NCI-H460 (cell line): ENCODE measurements at places on chromosomes 6 and 20. TPM values are rescaled to one million over a fixed set of nuclear protein-coding genes. Genes with fewer than 3 reads are reported as not detected.

The DYNLT1 gene
- 55.7 and 66.9 TPM in 2 replicates for total RNA-seq

DNA sequence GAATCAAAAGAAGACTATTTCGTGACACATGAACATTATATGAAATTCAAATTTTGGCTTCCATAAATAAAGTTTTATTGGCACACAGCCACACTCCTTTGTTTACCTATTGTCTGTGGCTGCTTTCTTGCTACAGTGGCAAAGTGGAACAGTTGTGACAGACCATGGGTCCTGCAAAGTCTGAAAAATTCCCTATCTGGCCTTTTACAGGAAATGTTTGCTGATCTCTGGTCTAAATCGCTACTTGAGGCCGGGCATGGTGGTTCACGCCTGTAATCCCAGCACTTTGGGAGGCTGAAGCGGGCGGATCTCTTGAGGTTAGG lies 23.1 kb upstream of the PREX1 start:
- no peak for DNase-seq

DNA sequence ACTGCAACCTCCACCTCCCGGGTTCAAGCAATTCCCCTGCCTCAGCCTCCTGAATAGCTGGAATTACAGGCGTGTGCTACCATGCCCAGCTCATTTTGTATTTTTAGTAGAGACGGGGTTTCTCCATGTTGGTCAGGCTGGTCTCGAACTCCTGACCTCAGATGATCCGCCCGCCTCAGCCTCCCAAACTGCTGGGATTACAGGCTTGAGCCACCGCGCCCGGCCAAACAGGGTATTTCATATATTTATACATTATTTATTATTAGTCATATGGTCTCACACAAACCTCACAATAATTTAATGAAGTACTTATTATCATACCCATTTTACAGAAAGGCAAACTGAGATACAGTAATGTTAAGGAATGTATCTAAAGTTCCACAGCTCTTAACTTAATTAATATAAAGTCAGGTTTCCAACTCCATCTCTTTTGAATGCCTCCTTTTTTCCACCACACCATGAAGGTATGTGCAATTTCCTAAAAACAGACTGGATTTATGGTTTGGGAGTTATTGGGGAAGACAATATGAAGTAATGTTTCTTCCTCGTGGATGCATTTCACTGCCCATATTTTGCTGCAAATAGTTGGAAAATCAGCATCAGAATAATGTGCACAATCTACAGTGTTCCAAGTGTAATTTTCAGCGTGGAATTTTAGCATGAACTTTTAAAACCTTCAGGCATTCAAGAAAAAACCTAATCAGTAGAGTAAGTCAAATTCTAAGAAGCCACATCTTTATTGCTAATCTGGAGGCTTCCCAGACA lies 65.7 kb downstream of the ZMYND8 start:
- no peak for DNase-seq

DNA sequence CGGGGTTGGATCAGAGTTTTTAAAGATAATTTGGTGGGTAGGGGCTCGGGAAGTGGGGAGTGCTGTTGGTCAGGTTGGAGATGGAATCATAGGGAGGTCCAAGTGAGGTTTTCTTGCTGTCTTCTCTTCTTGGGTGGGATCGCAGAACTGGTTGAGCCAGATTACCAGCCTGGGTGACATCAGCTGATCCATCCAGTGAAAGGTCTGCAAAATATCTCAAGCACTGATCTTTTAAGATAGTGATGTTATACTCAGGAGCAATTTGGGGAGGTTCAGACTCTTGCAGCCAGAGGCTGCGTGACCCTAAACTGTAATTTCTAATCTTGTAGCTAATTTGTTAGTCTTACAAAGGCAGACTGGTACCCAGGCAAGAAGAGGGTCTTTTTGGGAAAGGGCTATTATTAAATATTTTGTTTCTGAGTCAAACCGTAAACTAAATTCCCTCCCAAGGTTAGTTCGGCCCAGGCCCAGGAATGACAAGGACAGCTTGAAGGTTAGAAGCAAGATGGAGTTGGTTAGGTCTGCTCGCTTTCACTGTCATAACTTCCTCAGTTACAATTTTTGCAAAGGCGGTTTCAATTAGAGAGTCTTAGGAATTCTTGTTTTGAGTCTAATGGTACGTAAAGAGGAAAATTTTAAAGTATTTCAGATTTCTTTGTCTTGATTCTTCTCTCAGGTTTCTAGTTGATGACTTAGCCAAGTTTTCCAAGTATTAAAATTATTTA lies 53.1 kb downstream of the SCAF8 start:
- no peak for DNase-seq

DNA sequence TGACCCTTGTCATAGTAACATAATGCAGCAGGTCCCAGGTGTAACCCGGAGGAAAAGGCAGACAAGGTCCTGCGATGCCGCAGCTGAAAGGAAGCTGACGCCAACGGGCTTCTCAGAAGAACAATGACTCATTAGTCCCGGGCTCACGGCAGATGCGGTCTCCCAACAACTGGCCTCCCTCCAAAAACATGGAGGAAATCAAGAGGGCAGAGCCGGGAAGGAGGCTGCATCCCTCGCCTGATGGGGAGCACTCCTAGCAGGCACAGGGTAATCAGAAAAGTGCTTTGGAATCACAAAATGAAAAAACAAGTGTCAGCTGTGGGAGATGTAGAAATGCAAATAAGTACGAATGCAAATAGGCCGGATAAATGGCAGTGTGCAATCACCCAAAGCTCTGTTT lies 165.2 kb upstream of the AGPAT4 start:
- peak; percentile 44 for DNase-seq

The SLC26A8 gene
- total RNA-seq: not detected in 2 replicates

The MSH5 gene
- 18.6 and 19.8 TPM in 2 replicates for total RNA-seq

GRCh38 chr6:157263146-157263545 lies 60.2 kb downstream of the TMEM242 start:
- no peak for DNase-seq

The CCN2 gene
- 74.9 and 112 TPM in 2 replicates for total RNA-seq

The FAXC gene
- total RNA-seq: 1.9 and 2.0 TPM in 2 replicates

DNA sequence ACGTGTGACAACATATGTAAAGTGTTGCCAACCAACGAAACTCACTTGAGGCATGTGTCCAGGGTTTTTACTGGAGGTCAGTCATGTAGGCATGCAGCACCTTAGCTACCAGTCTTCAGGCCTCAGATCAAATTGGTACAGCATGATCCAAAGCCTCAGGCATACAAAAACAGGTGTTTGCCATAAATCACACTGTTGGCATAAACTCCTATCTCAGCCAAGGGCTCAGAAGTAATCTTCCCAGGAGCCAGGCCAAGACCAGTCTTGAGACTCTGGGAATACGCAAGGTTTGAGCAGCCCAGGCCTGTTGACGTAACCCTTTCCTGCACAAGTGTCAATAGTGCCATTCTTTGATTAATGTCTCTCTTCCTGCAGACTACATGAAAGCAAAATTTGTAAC lies 163.5 kb downstream of the PRL start:
- no peak for DNase-seq

DNA sequence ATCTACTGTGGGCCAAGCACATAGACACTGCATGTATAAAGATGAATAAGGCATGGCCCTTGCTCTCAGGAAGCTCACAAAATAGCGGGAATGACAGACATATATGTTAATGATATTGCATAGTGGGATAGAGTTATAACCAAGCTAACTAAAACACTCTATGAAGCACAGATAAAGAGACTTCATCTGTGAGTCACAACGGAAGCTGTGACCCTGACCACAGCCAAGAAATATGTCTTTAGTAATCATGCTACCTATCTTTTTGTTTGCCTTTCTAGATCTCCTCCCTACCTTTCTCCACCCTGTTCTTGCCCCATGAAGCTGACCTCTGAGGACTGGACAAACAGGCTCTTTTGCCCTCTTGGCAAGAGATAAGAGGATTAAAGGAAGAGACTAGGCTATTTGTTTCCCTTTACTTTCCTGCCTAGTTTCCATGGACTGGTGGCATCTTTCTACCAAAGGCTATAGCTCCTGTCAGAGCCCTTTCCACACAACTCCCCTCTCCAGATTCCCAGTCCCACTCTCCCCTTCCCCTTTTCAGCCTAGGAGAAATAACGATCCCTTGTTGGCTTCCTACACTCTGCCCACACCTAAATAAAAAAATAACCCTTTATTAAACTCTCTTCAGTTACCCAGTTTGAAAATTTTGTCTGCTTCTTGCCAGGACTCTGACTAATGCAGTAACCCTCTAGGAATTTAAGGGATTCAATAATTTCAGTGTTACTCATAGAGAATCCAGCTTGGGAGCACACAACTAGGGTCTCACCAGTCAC lies 504.9 kb upstream of the MARCKS start:
- no peak for DNase-seq

The CNR1 gene
- not detected in 2 replicates for total RNA-seq

DNA sequence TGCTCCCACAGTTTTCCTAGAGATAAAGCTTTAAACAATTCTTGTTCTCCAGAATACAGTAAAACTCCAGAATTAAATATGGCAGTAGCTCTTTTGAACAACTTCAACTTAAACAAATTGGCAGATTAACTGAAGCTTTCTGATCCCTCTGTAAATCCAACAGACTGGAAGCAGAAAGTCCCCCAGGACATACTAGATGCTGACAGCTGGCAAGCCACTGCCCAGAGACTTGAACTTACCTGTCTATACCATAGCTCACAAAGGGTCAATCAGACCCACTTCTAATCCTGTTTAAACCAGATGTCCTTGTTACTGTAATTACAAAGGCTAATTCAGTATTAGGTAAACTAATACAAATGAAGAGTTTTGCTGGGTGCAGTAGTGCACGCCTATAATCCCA lies 12.3 kb downstream of the GPLD1 start:
- DNase-seq: no peak

The BPIFB4 gene
- not detected in 2 replicates for total RNA-seq

DNA sequence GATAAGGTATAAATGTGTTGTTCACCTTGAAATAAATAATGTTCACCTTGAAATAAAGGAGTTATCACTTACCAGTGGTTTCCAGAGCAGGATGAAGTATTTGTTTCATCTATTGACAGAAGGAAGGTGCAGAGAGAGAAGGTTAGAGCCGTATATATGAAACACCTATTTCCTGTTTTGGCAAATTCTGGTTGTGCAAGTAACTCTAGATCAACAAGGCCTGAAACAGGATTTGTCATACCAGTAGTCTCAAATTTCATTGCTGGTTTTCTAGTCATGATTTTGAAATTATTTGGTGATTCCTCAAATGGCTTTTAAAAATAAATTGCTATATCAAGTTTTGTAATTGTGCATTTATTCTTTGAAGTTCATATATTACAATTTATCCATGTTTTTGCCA lies at the start of gene CRISP3:
Gene CRISP3 (minus strand): TSS at position 130 of the 400 bp plus-strand sequence. CDS start 21 bp downstream, at position 109.
- no peak for DNase-seq

DNA sequence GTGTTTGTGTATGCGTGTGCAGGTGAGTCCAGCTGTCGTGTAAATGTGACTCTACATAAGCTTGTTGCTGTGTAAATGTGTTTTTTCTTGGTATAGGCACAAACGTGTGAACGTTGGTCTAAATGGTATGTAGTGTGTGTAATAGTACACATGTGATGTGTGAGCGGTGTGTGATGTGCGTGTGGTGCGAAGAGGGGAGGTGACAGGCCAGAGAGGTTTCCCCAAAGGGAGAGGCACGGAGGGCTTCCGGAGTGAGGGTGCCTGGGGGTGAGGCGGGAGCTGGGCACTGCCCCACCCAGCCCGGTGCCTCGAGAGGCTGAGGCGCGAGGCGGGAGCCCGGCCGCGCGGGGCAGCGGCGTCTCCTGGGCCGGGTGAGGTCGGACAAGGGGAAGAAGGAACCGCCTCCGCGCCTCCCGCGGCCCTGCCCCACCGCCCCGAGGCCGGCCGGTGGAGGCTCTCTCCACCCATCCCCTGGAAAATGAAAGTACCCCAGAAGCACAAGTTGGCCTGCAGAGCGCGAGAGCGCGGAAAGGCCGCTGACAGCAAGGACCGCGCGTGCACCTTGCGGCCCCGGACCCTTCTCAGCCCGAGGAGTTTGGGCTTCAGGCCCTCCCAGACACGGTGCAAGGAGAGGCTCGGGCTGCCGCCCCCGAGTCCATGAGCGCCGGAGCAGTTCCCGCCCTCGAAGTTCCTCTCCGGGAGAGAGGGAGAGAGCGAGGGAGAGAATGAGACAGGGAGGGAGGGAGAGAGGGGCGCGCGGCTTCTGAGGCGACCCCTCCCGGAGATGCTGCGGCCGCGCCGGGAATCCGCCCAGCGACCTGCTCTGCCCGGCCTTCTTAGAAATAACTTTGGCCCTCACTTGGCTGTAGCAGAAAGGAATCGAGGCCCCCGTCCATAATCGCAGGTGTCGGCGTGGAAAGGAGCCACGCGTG lies 43.2 kb upstream of the OSTM1 start:
- DNase-seq: no peak

The TREML1 gene
- not detected in 2 replicates for total RNA-seq

The AFDN gene
- total RNA-seq: 37.0 and 38.9 TPM in 2 replicates

DNA sequence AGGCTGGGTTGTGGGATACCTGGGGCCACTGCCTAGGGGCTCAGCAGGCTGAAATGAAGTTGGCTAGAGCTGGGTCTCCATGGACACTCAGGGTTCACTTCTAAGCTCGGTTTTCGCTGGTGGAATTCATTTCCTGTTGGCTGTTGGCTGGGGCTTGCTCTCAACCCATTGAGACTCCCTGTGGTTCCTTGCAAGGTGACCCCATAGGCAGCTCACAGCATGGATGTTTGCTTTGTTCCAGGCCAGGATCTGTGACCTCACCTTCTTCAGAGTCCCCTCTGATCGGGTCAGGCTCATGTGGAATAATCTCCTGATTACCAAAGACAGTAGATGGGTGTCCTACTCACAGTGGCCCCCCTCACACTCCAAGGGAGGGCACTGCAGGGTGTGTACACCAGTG lies 229.3 kb downstream of the QKI start:
- DNase-seq: no peak

The CLVS2 gene
- total RNA-seq: not detected in 2 replicates

The WFDC2 gene
- not detected in 2 replicates for total RNA-seq

The SS18L1 gene
- total RNA-seq: 10.6 and 11.7 TPM in 2 replicates

The CDH4 gene
- total RNA-seq: 0.14 TPM in 1 of 2 replicates, not detected in the other

DNA sequence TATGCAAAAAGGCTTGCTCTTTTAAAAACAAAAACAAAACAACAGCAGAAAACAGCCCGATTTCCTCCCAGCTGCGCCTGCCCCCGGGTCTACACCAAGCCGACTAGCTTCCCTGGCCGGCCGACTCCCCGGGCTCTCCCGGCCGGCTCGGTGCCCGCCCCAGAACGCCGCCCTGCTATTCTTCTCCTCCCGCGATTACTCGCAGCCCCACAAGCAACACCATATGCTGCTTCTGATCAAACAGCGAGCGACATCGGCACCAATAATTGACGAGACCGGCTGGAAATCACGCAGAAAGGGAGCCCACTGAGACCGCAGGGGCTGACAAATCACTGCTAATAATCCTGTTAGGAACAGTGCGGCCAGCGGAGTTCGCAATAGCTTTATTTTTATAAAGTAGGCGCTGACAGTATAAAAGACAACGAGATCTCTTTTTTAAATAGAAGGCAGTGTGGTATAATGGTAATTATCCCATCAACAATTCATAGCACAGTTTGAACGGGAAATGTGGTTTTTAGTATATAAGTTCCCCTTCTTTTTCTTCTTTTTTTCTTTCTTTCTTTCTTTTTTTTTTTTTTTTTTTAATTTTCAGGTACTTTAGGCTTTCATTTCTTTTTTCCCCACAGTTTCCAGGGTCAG lies 3.3 kb downstream of the SIM1 start:
- peak; percentile 6 for DNase-seq

The SMIM29 gene
- 11.2 and 12.4 TPM in 2 replicates for total RNA-seq

The IBTK gene
- total RNA-seq: 57.0 and 62.9 TPM in 2 replicates
